Activated CD4-positive, alpha-beta T cell treated with anti-CD3 and anti-CD28 coated beads, Interleukin-2, amount 50 U/mL, for 48 hours (primary cell): ENCODE measurements at places on chromosomes 2 and 18.

- DNase-seq: no peak
Measured at GRCh38 chr2:102603904-102604303, 15.4 kb upstream of the SLC9A2 start.

DNA sequence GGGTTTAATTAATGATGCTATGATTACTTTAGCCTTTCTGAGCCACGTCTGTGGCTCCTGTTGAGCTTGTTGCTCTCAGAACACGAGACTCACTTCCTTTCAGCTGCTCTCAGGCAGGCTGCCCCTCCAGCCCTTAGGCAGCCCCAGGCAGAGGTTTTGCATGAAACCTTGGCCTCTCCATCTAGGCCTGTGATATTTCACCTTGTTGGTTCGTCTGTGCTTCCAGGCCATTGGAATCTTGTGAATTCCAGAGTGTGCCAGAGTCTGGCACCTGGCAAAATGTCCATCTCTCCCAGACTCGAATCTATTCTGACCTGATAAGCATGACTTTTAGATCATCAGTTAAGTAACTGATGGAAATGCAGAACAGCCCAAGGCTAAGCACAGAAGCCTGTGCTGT, 254.1 kb downstream of the LOXHD1 start:
- DNase-seq: no peak

DNA sequence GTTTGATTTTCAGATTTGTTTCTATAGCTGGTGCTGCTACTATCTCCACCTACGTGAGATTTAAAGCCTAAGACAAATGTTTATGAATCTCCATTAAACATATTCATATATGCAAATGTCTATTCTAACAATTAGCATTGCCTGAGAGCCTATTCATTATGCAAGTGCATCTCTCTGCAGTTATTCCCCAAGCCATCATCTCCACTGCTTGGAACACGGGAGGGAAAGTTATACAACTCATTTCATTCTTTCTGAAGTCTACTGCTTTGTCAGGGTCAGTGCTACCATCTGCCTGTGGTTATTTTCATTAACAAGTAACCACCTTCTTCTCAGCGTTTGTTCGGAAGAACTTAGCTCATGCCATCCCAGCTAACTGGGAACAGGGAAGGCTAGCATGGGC, 188.8 kb upstream of the REV1 start:
- no peak for DNase-seq

DNA sequence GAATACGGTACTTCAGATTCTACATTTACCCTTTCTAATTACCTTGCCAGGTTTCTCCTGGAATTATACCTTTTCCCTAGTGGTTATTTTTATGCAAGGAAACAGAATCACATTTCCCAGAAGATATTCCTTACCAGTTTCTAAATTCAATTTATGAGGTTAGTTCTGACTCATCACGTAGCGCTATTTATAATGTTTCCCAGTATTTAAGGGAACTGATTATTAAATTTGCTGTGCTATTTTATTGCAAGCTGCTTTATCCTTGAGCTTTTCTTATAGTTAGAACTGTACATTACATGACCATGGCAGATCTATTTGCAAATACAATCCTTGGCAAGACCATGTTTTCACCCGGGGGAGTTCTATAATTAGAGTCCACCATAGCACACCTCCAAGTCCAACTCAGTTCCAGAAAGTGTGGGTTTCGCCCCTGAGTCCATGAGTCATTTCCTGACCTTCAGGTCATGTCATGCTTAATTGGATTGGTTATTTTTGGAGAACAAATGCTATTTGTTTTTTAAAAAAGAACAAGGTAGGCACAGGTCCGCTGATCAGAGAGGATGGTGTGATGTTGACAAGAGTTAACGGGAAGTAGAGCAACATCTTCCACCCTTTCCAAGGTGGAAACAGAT, 126.6 kb downstream of the ZNF532 start:
- DNase-seq: no peak

DNA sequence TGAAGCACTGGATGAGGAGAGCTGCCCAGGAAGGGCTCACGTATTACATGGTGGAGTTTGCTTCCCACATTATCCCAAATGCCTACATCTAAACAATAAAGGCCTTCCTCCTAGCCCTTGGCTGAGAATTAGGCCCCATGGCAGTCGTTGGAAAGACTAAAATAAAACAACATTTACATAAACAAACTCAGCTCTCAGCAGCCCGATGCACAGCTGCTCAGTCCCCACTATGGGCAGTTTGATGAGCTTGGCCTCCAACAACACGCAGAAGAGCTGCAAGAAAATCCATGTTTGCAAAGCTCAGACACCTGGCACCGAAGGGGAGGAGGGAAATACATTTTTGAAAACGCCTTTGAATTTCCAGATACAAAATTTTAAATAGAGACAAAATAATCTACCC, 352.4 kb downstream of the EIPR1 start:
- no peak for DNase-seq

- no peak for DNase-seq
Measured at GRCh38 chr2:230938516-230939065, 13.5 kb upstream of the GPR55 start.

GRCh38 chr18:79684283-79684631, 4.7 kb downstream of the CTDP1 start:
- DNase-seq: no peak
